RKO (cell line): ENCODE measurements at places on chromosomes 1 and 21.

- peak; percentile 31 for DNase-seq
These were observed 151.2 kb downstream of the DMRTA2 start for GRCh38 chr1:50271968-50272578.

GRCh38 chr1:94745742-94746141 is 74.4 kb upstream of the SLC44A3 start:
- DNase-seq: no peak

DNA sequence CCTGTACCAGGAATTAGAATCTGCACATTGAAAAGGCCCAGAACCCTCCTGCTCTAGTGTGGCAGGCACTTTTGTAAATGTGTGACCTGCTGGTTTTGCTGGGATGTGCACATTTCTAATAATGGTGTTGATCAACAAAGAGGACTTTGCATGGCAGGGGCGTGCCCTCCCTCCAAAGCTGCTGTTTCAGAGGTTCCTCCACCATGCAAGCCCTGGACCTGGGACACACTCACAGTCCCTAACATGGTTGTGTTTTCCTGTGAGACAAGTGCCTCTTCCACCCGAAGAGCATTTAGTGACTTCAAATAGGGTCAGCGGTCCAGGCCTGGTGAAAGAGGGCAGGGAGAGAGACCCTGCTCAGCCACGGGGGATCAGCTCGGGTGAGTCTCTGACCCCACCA is 28.1 kb downstream of the TENT5C start:
- DNase-seq: no peak

- no peak for DNase-seq
These were observed 14.6 kb downstream of the NR5A2 start for GRCh38 chr1:200042119-200042551.

GRCh38 chr1:162997499-162998285 is 71.5 kb upstream of the RGS4 start:
- no peak for DNase-seq

DNA sequence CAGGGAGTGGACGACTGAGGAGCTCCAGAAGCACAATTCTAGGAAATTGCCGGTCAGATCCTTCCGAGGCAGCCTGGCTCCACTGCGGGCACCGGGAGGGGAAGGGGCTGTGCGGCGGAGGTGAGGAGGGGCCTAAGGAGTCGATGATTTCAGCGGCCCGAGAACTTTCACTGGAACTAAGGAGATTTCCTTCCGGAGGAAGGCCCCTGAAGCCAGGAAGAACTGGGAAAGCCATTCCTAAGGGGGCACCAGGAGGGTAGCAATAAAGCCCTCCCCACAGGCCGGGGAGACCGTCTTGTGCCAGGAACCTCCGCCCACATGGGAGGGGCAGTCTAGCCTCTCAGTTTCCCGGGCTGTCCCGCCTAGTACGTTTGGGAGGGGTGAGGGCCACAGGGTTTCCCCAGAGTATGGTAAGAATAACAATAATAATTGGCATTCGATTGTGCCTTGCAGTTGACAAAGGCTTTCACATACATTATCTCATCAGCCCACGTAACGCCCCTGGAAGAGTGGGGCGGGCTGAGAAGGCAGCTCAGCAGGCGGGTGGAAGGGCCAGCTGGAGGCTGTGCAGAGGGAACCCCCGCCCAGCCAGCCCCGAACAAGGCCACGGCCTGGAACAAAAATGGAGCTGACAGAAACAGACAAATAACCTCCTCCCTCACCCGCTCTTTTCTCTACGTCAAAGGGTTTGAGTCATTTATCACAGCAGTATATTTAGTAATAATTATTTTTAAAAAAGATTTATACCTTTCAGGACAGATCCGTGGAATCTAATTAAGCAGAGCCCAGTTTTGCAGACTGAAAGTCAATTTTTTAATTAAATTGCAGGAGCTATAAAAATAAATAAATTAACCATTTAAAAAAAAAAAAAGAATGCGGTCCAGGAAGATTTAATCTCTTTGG is 19.8 kb downstream of the NPR1 start:
- DNase-seq: no peak

- no peak for DNase-seq
These were observed 3.6 kb downstream of the PAQR7 start for GRCh38 chr1:25871704-25872494.
